A549 (cell line): ENCODE measurements at places on chromosomes 5 and 9.

DNA sequence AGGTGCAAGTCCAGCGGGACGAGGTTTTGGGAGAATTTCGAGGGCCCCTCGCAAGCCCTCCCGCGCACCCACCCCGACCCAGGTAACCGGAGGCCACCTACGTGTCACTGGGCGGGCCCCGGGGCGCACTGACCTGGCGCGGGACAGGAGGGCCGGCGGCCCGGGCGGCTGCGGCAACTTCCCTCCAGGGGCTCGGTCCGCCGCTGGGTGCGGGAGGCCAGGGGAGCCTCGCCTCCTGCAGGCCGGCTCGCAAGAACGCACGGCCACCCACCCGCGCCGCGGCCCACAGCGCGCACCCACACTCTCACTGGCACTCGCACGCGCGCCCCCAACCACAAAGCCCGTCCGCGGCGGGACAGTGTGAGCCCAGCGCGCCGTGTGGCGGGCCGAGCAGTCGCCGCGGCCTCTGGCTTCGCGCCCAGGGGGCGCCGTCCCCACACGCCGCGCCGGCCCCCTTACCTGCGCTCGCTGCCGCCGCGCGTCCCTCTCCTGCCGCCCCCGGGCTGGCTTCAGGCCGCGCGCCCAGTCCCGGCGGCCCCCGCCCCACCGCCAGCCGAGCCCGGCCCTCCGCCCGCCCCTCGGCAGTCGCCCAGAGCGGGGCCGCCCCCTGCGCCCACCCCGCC is 451 bp downstream of the LPAR1 start:
- no peak for DNase-seq

DNA sequence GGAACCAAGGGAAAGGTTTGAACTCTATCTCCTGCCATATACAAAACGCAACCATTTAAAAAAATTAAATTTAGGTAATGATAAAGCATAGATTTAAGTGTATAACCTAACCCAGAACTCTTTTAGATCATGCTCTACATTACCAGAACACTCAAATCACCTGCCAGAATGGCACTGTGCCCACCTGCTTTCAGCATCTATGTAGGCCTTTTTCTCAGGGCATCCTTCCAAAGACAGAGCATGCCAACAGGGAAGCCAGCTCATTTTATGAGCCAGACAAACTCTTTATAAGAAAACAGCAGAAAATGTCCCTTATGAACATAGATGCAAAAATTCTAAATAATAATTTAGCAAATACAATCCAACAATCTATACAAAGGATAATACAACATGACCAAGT is 47.9 kb upstream of the SMAD5 start:
- DNase-seq = no peak

DNA sequence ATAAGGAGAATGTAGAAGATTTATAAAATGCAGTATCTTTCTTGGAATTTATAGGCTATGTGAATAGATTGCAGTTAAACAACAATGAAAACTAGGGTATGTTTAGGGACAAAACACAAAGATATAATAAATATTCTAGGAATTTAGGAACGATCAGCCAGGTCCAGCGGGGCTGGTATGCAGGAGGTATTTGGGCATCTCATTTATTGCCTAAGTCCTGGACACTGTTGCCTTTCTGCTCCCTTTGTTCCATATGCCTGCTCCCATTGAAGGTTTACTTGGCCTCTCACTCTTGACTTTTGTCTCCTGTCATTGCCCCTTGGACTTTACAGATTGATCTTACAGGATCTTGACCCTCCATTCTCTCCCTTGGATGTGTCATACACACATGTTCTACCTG is 55.9 kb downstream of the SNX24 start:
- DNase-seq = no peak

DNA sequence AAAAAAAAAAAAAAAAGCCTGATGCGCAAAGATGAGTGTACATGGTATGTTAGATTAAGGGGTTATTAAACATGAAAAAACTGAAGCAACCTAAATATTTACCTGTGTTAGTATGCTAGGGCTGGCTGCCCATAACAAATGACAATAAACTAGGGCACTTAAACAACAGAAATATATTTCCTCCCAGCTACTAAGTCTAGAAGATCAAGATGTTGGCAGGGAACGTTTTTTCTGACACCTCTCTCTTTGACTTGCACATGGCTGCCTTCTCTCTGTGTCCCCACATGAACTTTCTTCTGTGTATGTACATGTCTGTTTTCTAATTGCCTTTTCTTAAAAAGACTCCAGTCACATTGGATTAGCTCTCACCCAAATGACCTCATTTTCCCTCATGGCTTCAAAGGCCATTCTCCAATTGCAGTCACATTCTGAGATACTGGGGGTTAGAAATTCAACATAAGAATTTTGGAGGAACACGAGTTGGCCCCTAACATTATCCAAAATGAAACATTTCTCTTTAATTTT is 694.5 kb downstream of the CDH9 start:
- no peak for DNase-seq

DNA sequence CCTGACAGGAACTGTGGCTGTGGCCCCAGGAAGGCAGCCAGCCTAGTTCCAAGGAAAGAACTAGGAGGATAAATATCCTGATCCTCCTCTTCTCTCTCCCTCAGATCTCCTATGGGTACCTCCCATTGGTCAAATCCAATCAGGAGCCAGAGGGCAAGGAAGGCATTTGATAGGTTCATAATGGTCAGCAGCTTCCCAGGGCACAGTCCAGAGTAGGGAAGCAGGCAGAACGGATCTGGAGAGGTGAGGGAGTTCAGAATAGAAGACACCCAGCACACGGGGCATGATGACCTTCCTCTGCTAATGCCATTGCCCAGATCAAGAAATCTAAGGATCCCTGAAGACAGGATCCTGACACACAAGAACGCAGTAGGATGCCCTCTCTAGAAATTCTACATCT is 8.6 kb downstream of the ABLIM3 start:
- DNase-seq = no peak

DNA sequence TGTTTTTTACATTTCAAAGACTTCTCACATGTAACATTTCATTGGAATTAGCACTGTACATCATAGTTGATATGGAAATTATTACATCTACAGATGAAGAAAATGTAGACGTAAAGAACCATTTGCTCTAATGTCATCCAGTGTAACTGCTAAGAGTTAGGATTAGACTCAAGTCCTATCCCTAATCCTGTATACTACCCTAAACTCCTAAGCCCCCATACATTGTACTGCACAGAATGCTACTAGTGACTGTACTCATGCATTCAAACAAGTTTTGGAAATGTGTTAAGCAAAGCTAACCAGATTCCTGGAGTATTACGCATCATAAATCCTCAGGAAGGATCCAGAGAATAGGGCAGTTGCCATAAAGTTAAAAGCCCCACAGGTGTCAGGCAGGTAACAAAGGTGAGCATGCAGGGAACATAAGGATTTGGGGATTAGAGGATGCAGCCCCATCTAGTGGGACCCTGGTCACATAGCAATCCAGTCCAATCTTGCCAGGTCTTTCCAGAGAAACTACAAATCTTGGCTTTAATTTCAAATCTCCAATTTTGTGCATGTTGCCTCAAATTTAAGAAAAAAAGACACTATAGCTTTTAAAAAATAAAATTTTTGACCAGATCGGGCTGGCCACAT is 32.0 kb downstream of the HAVCR1 start:
- peak; percentile 44 for DNase-seq

GRCh38 chr9:129509533-129509928 is 111.4 kb downstream of the C9orf50 start:
- peak; percentile 60 for DNase-seq

- DNase-seq = no peak
Observed at GRCh38 chr9:134965411-134965810, 47.7 kb upstream of the FCN1 start.

GRCh38 chr5:76657091-76657490 is 33.9 kb upstream of the F2RL2 start:
- no peak for DNase-seq

- DNase-seq = no peak
Observed at GRCh38 chr5:95825495-95825894, 3.0 kb upstream of the GLRX start.

GRCh38 chr5:72166070-72166979 is 59.0 kb downstream of the MAP1B start:
- DNase-seq = no peak

- no peak for DNase-seq
Observed at GRCh38 chr5:179585941-179586401, 35.6 kb downstream of the RUFY1 start.

DNA sequence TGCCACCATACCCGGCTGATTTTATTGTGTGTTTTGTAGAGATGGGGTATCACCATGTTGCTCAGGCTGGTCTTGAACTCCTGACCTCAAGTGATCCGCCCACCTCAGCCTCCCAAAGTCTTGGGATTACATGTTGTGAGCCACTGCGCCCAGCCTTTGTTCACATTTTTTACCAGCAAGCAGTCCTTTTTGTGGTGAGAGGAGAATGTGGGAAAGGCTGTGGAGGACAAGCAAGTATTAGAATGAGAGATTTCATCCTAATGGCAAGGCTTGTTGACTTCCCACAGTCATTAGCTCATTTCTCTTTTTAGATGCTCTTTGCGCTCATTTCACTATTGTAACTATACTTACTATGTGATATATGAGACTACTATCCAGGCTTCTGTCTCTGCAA is 6.1 kb downstream of the IL31RA start:
- DNase-seq = no peak

GRCh38 chr5:3659907-3660306 is 64.3 kb downstream of the IRX1 start:
- no peak for DNase-seq

DNA sequence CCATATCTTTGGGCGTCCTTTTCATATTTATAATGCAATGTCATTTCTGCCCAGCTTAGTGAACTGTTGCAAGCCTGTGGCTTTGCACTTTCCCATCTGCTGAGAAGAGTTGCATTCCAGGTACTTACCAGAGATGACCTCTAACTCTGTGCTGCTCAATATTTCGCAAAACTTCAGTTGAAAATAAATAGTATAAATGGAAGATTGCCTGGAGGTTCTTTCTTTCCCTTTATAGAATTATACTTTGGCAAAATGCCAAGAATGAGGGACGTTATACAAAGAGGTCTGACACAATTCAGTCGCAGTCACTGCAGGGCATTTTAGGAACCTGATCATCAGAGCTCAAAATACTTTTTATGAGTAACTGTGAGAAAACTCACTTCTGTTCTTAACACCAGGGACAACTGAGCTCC is 18.9 kb upstream of the VLDLR start:
- no peak for DNase-seq

DNA sequence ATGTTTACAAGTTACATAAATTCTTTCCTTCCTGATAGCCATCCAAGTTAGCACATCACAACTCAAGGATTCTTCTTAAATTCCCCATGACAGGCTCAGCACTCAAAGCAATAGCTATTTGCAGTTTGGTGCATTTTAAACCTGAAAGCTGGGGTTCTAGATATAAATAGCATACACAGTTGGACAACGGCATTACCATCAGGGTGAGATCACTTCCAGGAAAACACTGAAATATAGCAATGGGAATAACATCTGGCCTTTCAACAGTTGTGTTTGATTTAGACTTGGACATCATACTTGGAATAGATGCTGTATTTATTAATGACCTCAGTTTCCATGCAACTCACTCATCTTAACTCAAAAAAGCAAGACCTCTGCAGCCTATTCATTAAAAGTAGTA is 24.7 kb upstream of the LECT2 start:
- DNase-seq = no peak

DNA sequence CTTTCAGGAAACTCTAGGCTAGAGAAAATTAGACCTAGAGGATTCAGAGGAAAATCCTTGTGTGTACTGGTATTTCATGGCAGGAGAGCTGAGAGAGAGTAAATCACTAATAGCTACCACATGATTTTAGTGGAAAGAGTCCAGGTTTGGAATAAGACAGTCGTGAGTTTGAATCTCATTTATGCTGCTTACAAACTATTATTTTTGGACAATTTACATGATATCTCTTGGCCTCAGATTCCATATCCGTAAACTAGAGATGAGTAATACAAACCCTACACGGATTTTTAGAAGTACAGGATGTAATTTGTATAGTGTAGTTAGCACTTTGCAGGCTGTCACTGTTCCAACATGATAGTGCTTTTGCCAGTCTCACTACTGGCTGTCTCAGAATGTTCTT is 2.7 kb downstream of the IL31RA start:
- no peak for DNase-seq

DNA sequence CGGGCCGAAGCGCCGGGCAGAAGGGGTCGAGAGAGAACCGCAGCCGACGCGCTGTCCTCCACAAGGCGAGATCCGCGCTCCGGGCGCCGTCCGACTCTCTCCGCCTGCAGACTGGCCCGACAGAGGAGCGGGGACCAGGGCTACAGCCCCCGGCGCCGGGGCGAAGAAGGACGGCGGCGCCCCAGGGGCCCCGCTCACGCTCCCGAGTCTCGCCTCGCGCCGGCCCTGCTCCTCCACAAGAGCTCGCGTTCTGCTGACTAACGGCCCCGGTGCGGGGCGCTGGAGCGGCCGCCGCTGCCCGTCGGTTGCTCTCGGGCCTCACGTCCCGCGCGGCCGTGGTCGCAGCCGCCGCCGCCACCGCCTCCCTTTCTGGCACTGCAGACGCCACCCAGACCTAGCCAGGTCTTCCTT is 338 bp downstream of the ABHD17B start:
- DNase-seq = no peak

GRCh38 chr9:85263288-85263687 is 478.5 kb downstream of the AGTPBP1 start:
- no peak for DNase-seq

DNA sequence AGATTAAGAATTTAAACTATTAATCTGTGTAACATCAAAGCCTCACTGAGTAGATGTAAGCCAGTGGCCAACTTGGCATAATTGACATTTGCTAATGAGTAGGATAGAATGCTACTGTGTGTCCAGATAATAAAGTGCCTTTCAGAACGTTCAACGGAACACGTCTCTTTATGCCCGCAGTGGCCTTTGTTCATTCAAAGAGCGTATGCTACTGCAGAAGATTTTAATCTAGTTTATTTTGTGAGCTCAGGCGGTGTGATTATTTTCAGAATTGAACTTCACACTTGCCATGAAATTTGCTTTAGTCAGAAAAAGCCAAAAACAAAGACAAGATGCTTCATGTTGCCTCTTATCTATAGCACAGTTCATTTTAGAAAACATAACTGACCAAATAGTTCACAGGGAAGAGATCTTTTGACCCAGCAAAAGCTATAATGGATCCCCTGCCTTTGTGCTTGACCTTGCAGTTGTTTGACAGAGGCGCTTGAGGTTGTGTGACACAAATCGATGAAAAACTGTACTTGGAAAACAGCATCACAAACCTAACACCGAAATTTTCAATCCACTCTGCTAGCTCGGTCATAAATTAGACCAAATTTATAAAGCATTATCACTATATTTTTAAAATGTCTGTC is 530.9 kb upstream of the TYRP1 start:
- no peak for DNase-seq

- peak; percentile 53 for DNase-seq
Observed at GRCh38 chr9:88722753-88723152, 187.8 kb downstream of the NXNL2 start.

DNA sequence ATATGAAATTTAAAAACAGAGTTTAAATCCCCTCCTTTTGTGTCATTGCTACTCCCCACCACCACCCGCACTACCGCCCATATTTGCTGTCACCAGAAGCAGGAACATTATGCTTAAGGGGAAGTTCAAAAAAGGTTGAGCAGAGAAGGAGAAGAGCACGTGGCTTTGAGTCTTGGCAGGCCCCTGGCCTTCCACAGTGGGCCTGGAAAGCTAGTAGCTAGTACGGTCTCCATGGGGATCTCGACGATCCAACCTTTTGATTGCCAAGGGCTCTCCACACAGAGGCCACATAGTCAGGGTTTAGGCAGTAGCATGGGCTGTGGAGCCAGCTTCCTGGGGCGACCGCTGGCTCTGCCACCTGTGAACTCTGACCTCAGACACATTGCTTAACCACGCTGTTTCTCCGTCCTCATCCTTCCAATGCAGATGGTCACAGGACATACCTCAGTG is 90.1 kb downstream of the GOLPH3 start:
- no peak for DNase-seq
